ENCODE measurements at places on chromosomes 1 and 21.

- no peak for DNase-seq
Observed at GRCh38 chr1:203706444-203706843, 58.5 kb upstream of the LAX1 start.

GRCh38 chr1:219269171-219269570, 95.5 kb downstream of the LYPLAL1 start:
- DNase-seq: no peak

- no peak for DNase-seq
Observed at GRCh38 chr1:181518152-181518551, 34.8 kb downstream of the CACNA1E start.

- DNase-seq: no peak
Observed at GRCh38 chr1:29415156-29415830, 179.0 kb downstream of the PTPRU start.

- no peak for DNase-seq
Observed at GRCh38 chr1:111878091-111878490, 111.4 kb downstream of the KCND3 start.

DNA sequence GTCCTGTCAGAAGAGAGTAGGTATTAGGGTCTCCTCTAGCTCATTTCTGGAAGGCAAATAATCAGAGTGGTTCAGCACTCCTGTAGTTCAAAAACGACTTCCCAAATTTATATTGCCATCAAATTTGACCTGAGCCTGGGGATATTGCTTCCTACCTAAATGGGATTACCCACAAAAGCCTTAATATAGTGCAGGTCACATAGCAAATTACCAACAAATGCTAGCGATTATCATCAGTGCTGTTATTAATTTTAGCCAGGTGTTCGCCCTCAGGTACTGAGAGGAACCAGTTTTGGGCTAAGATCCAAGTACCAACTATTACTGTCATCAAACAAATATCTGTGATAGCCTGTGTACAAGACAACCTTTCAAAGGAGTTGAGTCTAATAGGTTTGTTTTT, 661.8 kb upstream of the PTBP2 start:
- DNase-seq: no peak

GRCh38 chr1:212871976-212872375, 13.9 kb downstream of the FLVCR1 start:
- no peak for DNase-seq

DNA sequence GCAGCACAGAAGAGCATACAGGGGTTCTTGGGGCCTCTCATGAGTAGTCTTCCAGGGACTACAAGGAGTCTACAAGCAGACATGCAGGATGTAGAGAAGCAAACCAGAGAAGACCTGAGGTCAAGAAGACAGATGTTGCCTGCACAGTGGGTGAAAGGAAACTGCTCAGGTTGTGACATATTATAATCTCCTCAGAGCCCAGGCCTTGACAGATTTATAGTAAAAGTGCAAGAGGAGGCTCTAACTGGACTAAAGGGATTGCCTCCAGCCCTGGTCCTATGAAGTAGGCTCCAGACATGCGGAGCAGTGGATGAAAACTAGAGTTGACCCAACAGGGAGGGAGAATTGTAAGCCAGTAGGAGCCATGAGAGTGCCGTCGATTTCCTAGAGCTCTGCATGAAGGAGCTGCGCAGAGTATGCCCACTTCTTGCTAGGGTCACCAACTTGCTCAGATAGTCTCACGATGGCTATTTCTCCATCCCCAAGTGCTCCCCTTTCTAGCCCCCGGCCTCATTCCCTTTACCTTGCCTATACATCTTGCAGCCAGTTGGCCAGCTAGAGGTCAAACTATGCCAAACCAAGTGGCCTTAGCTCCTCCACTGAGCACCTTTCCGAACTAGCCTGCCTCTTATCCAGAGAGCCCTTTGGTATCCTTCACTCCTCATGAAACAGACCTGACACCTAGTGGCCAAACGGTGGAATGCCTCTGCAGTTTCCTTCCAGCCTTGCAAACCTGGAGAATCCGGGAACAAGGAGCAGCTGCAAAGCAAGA, 36.2 kb upstream of the IPO9 start:
- DNase-seq: peak; percentile 73
